ENCODE measurements at places on chromosomes 2 and 18.

DNA sequence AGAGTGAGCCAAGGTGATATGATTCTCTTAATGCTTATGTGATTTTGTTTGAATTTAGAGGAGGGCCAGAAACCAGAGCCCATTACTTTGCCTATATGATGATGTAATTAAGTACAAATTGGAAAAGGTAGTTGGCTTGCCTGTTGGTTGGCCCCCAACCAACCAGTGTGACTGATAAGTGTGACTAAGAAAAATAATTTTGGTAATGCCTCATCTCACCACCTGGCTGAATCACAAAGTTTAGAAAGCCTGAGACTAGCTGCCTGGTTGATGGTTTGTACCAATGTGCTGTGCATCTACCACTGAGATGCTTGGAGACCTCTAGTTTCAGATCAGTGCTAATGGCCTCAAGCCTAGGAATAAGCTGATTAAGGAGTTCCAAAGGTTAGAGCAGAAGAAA is 338.7 kb downstream of the CDH2 start:
- DNase-seq: no peak

DNA sequence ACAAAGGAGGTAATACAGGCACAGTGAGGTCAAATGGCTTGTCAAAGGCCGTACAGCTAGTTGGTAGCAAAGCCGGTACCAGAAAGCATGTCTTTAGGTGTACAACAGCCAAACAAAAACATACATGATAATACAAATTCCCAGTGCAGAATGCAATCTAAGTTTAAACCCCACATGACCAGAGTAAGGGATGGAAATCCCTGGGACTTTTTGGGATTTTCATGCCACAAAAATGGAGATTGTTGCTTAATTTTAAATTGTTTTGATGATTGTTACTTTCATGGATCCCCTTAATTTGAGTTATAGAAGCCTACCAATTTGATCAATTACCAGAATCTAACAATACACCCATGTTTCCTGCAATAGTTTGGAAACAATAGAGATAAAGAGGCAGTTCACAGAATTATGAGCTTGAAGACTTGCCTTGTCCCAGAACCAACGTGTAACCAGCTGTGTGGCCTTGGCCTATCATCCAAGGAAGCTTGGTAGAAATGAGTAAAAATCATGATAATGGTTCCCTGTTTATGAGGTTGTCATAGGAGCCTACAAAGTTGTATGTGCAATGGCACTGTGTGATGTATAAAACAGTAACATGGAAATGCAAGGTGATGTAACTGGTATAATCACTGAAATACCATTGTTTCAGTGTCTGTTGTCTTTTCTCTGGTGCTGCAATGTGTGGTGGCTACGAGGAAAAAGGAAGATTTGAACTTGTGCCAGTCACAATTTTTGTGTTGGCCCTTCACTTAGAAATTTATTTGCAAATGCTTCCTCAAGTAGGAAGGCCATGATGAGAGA is 85.3 kb downstream of the ZEB2 start:
- DNase-seq: no peak

DNA sequence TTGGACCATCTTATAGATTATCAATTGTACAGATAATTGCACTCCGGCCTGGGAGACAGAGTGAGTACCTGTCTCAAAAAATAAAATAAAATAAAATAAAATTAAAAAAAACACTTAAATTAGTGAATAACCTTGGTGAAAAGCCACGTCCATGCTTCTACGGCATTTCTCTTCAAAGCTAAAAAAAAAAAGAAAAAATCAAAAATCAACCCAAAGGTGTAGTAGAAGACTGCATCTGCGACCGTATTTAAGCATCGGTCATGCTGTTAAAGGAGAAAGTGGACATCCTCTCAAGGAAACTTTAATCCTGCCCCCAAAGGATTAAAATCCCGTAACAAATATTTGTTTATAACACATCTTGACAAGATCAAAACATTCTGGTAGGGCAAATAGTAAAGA is 350 bp upstream of the RNF138 start:
- DNase-seq: no peak

- DNase-seq: no peak
Observed at GRCh38 chr18:40608226-40608625, 1346.8 kb upstream of the PIK3C3 start.

DNA sequence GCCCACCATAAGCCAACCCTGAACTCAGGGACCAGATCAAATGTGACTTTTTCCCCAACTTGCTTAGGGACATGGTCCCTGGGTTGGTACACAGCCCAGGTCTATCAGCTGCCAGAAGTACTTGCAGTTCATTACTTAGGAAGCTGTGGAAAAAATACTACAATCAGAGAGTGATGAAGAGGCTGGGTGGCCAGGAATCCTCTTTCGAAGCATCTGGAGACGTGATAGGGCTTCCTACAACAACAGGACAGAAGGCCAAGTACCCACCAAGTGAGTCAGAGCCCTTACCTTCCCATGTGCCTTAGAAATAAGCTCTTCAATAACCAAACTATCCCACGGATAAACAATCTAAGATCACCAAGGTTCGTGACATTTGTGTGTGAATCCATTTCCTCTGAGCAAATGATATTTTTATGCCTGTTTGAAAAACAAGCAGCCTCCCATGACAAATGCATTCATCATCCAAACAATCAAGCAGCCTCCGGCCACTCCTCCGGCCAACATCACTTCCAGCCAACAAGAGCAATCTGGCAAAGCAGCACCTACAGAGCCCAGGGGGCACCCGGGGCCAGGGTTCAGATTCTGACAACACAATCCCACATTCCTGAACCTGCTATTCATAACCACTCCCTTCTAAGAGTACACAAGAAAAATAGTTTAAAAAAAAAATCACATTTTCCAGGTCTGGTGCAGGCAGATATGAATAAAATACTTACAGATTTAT is 26.4 kb downstream of the TBC1D8 start:
- no peak for DNase-seq

- DNase-seq: peak; percentile 38
Observed at GRCh38 chr2:3651691-3652648, 6.0 kb upstream of the ALLC start.

DNA sequence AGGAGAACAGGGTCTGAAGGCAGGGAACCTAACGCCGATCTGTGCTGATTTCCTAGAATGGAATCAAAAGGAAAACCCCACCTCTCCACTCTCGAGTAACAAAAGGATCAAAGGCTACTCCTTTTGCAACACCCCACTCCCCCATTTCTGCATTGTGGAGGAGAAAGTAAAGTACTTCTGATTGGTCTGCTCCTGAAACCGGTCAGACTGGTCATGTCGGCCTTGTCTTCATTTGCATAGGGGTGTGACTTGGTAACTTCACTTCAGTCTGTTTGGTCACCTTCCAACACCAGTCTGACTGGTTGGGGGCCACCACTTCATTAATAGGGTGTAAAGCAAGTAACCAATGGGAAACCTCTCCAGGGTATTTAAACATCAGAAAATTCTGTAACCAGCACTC is 771.9 kb downstream of the ERBB4 start:
- DNase-seq: no peak

GRCh38 chr2:62663920-62664795 is 41.4 kb upstream of the EHBP1 start:
- DNase-seq: no peak

DNA sequence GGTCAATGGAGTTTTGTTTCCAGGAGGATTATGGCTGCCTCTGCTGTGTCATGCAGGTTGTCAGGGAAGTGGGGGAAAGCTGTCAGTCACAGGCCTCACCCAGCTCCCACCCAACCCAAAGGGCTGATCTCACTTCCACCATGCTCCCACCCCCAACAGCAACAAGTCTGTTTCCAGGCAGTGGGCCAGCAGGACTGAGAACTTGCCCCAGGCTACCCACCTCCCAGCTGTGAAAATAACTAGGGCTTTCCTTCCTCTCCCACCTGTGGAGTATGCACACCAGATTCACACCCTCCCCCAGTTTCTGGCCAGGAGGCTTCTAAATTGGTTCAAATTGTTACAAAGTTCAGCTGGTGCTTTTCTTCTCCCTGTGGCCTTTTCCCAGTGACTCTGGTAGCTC is 95.6 kb upstream of the ACVR1 start:
- no peak for DNase-seq

- DNase-seq: no peak
Observed at GRCh38 chr2:139631966-139632365, 851.8 kb upstream of the NXPH2 start.

DNA sequence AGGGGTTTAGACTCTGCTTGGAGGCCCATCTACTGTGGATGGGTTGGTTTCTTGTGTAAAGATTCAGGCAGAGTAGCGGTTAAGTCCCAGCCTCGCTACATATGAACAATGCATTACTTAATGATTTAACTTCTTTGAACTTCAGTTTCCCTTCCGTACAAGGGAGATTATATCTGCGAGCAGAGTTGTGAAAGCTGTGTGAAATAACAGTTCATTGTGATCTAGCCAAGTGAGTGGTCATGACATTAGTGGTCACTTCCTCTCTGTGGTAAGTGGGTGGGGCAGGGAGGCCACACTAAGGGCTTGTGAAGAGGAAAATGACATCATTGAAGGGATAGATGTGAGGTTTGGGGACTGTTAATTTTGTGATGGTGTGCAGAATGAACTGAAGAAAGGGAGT is 14.1 kb upstream of the MEX3C start:
- DNase-seq: no peak

- no peak for DNase-seq
Observed at GRCh38 chr18:61503688-61504087, 170.5 kb downstream of the CDH20 start.

DNA sequence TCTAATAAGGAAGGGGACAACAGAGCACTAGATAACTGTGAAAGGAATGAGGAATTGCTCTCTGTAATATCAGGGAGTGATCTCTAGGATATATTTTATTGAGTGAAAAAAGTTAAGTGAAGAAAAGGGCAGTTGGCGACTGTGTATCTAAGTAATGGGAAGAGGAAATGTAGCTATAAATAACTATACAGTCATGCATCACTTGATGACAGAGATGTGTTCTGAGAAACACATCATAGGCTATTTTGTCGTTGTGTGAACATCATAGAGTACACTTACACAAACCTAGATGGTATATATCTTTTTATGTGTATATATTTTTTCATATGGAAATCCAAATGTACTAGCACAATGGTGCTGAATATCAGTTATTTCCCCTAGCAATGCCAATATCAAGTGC is 329.3 kb downstream of the TXNL1 start:
- DNase-seq: no peak

DNA sequence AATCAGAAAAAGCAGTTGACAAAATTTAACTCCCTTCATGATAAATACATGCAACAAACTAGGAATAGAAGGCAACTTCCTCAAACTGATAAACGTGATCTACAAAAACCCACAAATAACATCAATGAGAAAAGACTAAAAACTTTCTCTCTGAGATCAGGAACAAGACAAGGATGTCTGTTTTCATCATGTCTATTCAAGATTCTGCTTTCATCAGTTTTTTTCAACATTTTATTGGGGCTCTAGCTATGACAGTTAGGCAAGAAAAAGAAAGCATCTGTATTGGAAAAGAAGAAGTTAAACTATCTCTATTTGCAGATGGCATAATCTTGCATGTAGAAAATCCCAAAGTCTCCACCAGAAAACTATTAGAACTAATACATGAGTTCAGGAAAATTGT is 12.3 kb upstream of the CHST10 start:
- DNase-seq: no peak

GRCh38 chr2:143558665-143559064 is 429.4 kb downstream of the ARHGAP15 start:
- no peak for DNase-seq

DNA sequence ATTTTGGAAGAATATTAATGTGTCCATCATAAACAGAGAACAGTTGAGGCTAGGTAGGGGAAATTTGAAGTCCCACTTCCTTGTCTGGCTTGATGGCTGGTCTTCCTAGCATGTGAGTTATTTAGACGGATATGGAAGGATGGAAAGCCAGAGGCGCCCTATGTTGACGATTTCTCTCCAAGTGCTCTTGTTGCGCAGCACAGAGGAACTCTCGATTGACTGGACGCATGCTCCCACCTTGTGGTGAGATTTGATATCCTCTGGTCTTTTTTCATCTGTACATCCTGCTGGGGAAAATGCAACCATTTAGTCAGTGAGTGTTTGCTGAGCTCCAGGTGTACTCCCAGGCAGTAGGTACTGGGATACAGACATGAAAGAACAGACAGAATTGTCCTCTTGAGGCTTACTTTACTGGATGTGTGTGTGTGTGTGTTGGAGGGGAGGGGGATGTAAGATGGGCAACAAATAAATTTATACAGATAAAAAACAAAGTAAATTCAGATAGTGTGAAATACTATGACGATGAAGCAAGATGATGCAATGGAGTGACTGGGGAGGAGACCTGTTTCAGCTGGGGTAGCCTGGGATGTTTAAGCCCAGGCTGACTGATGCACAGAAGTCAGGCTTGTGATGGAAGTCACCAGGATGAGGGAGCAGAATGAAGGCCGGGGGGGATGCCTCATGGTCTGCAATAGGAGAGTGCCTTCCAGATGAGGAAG is 137.2 kb downstream of the TRIM43 start:
- peak; percentile 11 for DNase-seq

- no peak for DNase-seq
Observed at GRCh38 chr2:233501198-233502076, 65.1 kb downstream of the USP40 start.

DNA sequence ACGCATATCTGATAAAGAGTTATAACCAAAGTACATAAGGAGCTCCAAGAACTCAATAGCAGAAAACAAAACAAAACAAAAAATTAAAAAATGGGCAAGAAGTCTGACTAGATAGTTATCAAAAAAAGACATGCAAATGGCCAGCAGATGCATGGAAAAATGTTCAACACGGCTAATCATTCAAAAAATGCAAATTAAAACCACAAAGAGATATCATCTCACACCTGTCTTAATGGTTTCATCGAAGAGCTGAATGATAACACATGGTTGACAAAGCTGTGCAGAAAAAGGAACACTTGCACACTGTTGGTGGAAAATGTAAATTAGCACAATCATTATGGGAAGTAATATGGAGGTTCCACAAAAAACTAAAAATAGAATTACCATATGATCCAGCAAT is 751.3 kb upstream of the POU3F3 start:
- no peak for DNase-seq

GRCh38 chr18:55551227-55551626 is 36.8 kb downstream of the TCF4 start:
- DNase-seq: no peak

GRCh38 chr2:78304678-78305077 is 720.8 kb upstream of the REG3G start:
- no peak for DNase-seq

DNA sequence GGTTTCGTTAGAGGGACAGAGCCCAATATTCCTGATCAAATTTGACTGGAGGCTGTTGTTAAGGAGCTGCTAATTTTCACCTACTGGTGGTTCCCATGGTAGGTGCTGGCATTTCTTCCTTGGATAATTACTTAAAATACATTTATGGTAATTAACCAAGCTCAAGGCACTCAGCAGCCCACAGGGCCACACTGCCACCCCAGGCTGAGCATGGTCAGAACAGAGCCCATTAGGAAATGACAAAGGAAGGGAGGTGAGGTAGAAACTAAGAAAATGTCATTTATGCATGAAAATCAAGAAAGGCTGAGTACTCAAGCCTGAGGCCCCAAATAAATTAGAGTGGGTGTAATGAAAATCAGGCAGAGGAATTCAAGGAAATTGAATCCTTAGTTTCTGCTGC is 510.2 kb upstream of the GYPC start:
- DNase-seq: no peak

- no peak for DNase-seq
Observed at GRCh38 chr2:10344105-10345066, 41.7 kb downstream of the HPCAL1 start.

Measured in stimulated activated CD4-positive, alpha-beta T cell treated with anti-CD3 and anti-CD28 coated beads, Interleukin-12 subunit alpha, Interleukin-12 subunit beta, amount 100 ng/mL, for 4 hours (primary cell).